ENCODE measurements at places on chromosomes 4 and X.

DNA sequence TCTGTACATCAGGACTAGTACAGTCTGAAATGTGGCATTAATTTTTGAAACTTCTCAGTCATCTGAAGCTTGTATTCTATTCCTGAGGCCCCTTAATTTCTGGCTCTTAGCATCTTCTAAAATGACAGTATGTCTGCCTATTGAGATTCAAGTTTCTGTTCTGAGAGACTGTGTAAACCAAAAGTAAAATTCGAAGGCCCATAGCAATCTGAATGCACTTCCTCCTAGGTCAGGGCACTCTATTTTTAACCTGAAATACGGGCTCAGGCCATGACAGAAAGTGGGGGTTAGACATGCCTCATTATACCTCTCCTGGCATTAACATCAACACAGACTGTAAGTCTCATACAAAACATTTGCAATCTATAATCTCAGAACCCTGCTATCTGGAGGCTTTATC, 584.4 kb downstream of the KLHL4 start:
- no peak for DNase-seq

DNA sequence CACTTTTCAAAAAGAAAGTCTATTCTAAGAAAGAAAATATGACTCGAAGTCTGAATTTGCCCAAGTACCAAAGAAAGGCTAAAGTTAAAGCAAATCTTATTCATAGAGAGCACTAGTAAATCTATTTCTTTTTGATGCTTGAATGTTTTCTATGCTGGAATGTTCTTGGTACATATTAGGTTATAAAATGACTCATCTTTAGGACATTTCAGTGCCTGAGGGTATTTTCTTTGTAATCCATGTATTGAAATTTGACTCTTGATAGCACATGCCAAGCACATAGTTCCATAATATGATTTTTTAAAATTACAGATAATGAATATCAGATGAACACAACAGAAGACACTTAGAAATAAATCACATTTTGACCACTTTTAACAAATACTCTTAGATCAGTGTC, 232.8 kb downstream of the TRIML1 start:
- DNase-seq = no peak

- no peak for DNase-seq
Observed at GRCh38 chr4:13364653-13365052, 119.5 kb downstream of the RAB28 start.

GRCh38 chr4:146282657-146283056, 68.3 kb downstream of the REELD1 start:
- no peak for DNase-seq

DNA sequence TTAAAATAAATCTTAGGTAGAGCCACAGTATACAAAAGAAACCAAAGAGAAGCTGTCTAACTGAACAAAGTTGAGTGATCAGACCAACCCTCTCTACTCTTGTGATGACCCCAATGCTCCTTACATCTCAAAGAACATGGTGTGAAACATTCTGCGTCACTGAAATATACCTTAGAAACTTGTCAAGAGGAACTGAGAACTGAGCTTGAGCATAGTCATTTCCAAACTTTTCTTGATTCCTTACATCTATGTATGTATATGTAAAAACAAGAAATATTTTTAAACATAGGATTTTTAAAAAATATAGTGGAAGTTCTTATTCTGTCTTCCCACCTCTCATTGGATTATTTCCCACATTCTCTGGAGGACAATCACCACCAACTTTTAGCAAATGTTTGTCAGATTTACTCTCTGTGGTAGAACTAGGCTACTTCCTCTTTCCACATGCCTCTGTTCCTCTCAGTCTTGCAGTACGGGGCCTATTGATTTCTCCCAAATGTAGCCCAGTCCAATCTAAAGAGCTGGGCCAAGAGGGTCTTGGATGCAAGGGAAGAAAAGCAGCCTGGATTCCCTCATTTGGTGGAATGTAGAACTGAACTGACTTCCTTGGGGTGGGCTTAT, 98.2 kb upstream of the HHIP start:
- DNase-seq = no peak
